ENCODE measurements at places on chromosomes 5 and 9.

GRCh38 chr5:58451732-58452565 lies 7.9 kb downstream of the PLK2 start:
- DNase-seq: no peak

DNA sequence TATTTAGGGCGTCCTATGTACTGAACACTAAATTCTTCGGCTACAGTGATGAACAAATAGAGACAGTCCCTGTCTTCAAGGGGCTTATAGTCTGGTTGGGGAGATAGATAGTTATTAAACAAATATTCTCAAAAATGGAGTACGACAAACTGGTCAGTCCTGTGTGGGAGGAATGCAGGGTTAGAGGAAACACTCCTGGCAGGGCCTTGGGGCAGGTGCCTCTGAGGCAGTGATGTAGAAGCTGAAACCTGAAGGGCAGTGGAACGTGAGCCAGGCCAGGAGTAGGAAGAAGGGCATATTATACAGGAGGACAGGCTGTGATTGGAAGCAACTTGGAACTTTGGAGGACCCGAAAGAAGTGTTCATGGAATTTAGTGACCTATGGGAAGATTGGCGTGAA lies 133.4 kb downstream of the AOPEP start:
- DNase-seq: no peak

DNA sequence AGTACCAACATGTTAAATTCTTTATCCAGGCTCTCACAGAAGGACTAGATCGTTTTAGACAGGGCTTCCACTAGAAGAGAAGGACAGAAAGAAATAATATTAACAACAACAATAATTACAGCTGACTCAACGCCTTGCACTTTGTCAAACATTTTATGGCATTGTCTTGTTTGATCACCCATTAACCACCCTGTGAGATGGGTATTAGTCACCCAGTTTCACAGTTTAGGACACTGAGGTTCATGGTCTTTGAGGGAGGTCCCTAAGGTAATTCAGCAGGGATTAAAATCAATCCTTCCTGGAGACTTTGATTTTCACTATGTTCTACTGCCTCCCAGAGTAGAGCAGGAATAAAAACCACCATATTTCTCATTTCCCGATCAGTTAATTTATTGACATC lies 51.4 kb upstream of the BNC2 start:
- DNase-seq: peak; percentile 50

DNA sequence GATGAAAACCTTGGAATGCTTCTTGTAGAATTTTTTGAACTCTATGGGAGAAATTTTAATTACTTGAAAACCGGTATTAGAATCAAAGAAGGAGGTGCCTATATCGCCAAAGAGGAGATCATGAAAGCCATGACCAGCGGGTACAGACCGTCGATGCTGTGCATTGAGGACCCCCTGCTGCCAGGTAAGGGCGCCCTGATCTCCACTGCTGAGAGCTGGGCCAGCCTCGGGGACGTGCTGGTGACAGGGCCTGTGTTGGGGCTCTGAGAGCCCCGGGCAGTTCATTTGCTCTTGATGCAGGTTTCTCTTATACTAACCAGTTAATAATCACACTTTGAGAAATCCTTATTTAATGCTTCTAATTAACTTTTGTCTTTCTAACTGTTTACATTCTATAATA lies 33.0 kb downstream of the TENT4A start:
- DNase-seq: no peak

DNA sequence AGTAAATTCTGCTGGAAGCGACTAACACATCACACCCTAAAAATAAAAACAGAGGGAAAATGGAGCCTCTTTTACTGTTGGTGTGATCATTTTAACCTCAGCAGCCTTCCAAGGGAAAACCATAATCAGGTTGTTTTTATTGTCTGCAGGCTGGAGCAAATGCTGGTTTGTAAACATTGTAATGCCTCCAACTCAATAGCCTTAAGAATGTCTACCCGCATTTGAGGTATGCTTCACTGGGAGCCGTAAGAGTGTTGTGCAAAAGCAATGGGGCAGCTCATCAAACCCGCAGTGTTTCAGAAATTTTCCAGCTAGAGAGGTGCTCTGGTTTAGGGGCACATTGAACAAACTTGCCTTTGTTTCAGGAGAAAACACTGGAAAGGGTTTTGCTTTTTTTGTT lies 17.0 kb downstream of the NIM1K start:
- no peak for DNase-seq

DNA sequence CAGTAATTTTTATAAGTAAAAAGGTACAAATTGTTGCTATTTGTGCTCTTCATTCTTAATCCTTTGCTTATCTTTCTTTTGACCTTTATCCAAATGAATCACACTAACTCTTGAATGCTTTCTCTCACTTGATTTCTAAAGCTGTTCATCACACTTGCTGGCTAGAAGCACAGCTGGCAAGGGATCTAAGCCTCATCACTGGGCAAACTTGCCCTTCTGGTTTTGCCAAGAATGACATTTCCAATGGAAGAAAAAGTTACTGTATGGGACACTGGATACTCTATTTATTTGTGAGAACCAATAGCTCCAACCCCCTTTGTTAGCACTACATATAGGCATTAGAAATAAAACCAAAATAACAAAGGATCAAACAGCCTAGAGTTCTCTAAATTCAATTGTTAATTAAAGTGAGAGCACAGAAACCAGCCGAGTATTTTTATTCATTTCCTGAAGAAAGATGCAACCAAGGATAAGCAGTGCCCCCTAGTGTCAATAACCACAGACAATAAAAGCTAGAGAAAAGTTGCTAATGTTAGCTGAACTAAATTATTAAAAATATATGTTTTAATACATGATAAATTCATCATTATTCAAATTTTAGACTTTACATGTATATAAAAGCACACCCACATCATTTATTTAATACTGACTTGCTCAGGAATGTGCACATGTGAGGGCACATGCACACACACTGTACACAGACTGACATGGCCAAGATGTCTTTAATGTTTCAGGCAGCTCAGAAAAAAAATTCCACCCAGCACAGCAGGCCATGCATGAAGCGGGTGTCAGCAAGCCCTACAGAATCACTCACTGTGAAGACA lies 59.8 kb upstream of the POU5F2 start:
- peak; percentile 49 for DNase-seq

DNA sequence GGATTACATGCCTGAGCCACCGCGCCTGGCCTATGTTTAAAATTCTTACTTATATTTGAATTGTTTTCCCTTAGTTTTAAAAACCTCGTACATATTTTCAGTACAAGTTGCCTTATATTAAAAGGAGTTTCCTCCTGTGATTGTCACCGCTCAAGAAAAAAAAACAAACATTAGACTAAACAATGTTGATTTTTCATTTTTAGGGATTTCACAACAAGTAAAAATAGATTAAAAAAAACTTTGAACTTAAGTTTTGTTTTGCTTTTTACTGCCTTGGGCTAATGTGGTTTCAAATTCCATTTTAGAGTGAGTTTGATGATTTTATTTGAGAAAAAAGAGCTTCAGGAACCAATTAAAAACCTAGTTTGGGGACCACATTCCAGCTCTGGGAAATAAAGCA lies 1196.6 kb upstream of the CDH18 start:
- DNase-seq: no peak

DNA sequence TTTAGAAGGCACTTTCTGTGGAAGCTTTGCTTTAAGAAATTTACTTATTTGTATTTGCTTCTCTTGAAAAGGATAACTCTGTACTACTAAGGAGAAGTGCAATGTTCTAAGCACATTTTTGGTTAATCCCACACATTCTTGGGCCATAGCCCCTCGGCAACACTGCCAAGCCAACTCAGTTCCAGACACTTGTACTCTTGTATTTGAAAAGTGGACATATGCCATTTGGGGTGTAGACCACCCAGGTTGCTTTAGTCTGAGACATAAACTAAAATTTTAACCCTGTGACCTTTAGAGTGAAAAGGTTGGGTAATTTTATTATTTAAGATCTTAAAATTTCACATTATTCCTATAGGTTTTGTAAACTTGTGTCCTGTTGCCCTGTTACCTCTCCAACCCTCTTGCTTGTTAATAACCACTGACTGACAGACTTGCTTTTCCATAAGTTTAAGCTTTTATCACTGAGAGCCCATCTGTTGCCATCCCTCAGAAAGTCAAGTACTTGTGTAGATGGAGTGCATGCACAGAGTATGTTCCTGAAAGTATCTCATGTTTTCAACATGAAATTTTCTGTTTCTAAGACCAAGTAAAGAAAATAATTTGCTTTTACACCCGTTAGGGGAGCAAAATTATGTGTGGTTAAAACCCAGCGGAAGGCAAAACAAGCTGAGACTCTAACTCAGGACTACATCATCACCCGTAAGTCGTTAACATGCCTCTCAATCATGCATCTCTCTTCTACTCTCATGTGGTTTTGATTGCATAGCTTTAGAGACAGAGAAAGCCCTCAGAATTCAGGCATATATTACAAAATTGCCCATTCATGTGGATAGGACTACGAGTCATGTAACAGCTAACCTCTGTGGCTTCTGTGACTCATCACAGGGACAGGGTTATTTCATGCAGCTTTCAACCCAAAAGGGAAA lies 117.3 kb downstream of the GDNF start:
- DNase-seq: peak; percentile 96

- peak; percentile 37 for DNase-seq
These were observed 49.8 kb upstream of the AFAP1L1 start for GRCh38 chr5:149221731-149222342.

GRCh38 chr9:95055334-95055850 lies 262.1 kb downstream of the FANCC start:
- no peak for DNase-seq

DNA sequence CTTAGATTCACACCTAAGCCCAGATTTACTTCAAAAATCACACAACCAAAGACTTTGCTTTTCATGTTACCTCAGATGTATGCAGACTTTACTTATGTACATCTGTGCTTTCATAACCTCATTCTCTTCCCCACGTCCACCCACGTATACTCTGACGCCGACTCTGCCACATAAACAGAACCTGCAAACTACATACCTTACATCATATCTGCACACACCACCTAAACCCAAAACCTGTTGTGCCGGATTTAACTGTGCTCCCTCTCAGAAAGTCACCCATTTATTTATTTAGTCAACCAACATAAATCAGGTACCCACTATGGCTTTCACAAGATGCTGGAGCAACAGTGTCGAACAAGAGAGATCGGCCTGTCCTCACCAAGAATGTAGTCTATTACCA lies 1.0 kb upstream of the DPYSL3 start:
- no peak for DNase-seq

DNA sequence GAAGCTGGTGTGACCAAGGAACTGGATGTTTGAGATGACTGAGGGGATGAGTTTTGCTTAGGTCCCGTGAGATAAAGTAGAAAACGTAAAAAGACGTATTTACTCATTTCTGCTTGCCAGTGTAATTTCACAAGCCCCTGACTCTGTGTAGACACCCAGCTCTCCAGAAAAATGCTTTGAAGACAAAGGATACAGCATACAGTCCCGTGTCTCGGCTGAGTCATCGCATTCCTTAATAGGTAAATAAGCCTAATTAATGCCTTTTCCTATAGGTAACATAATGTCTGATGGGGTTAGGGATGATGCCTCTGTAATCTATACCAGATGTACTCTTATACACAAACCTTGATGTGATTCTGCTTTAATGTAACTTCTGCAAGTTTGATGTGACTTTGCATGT lies 20.2 kb downstream of the S100Z start:
- DNase-seq: no peak

- DNase-seq: no peak
These were observed 80.0 kb upstream of the C9orf72 start for GRCh38 chr9:27653246-27653645.

DNA sequence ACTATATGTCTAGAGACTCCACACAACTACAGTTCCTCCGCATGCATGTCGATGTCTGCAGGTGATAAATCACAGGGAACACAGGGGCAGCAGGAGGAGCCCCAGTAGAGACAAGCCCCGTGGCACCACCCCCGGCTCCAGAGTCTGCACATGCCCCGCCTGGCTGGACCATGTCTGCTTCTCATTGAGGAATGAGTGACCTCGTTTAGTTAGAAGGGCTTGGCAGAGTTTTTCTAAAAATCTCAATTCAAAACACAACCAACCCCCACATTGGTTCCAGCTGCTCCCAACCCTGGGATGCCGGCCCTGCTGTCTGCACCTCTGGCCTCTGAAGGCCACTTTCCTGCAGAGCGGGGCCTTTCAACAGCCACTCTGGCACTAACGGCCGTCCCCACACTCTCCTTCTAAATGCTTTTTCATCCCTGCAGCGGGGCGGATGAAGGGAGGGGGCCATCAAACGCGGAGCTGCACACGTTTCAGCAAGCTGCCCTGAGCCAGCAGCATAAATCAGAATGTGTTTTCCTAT lies 106.3 kb downstream of the ROR2 start:
- no peak for DNase-seq

- DNase-seq: no peak
These were observed 144.3 kb upstream of the DHFR start for GRCh38 chr5:80799041-80799440.

- no peak for DNase-seq
These were observed 224.8 kb downstream of the CETN3 start for GRCh38 chr5:90184764-90185163.

- DNase-seq: no peak
These were observed 406.2 kb downstream of the KDM4C start for GRCh38 chr9:7163932-7164331.

DNA sequence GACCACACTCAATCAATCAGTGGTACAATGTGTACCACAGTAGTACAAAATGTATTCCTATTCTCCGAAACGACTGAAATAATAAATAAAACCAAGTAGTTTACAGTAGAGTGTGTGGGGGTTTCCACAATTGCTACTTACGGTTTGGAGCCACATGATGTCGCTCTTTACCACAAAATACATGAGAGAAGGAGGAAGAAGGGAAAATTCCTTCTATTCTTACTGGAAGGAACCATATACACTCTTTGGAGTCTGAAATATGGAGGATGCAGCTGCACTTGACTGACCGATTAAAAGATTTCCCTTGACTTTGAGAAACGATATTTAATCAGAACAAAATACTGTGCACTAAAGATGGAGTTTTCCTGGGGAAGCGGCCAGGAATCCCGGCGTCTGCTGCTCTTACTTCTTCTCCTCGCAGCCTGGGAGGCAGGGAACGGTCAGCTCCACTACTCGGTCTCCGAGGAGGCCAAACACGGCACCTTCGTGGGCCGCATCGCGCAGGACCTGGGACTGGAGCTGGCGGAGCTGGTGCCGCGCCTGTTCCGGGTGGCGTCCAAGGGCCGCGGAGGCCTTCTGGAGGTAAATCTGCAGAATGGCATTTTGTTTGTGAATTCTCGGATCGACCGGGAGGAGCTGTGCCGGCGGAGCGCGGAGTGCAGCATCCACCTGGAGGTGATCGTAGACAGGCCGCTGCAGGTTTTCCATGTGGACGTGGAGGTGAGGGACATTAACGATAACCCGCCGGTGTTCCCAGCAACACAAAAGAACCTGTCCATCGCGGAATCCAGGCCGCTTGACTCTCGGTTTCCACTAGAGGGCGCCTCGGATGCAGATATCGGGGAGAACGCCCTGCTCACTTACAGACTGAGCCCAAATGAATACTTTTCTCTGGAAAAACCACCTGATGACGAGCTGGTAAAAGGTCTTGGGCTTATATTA lies at the start of gene PCDHA4:
Gene PCDHA4 (plus strand): TSS at position 235 of the 942 bp plus-strand sequence.
- no peak for DNase-seq
